ENCODE measurements at places on chromosomes 1 and 21.

DNA sequence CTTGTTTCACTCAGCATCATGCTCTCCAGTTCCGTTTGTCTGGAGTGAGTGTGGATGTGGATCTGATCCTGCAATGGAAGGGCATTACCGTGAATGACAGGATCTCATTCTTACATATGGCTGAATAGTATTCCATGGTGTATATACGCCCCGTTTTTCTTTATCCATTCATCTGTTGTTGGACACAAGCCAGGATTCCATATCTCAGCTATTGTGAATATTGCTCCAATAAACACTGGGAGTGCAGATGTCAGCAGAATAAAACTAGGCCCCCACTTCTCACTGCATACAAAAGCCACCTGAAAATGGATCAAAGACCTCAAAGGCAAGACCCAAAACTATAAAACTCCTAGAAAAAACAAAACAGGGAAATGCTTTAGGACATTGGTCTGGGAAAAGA, 120.3 kb upstream of the TMPRSS2 start:
- DNase-seq, result no peak

- DNase-seq, result no peak
These were observed 21.9 kb downstream of the GPR161 start for GRCh38 chr1:168114845-168115244.

DNA sequence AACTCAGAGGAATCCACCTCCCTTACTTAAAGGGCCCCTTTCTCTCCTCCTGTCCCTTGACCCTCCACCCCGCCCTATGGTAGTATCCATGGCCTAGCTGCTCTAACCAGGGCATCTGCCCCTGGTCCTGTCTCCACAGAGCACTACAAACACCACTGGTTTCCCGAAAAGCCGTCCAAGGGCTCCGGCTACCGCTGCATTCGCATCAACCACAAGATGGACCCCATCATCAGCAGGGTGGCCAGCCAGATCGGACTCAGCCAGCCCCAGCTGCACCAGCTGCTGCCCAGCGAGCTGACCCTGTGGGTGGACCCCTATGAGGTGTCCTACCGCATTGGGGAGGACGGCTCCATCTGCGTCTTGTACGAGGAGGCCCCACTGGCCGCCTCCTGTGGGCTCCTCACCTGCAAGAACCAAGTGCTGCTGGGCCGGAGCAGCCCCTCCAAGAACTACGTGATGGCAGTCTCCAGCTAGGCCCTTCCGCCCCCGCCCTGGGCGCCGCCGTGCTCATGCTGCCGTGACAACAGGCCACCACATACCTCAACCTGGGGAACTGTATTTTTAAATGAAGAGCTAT, 1.7 kb downstream of the BTG2 start:
- DNase-seq, result peak; percentile 46

GRCh38 chr1:185074307-185074706, 28.9 kb downstream of the RNF2 start:
- DNase-seq, result no peak

DNA sequence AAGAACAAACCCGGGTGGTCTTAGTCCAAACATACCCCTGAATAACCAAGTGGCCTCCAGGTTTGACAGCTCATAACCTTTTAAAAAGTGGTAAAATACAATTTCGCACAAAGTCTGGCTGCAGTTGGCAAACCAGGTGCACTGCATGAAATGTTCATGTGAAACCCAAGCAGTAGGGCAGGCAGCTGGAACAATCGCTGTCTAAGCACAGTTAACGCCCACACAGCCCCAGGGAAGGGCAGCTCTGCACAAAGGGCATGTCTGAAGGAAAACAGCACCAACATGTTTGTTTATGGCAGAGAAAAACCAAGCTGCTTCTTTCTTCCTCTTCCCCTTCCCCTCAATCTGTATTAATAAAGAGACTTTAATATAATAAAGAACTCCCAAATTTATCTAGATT, 49.5 kb downstream of the KIAA1614 start:
- DNase-seq, result no peak

GRCh38 chr1:161720956-161721737, at the start of gene FCRLB:
TSS of gene FCRLB (plus strand) at chr1:161721544. CDS start at chr1:161722673, 1,129 bp downstream.
- DNase-seq, result no peak

DNA sequence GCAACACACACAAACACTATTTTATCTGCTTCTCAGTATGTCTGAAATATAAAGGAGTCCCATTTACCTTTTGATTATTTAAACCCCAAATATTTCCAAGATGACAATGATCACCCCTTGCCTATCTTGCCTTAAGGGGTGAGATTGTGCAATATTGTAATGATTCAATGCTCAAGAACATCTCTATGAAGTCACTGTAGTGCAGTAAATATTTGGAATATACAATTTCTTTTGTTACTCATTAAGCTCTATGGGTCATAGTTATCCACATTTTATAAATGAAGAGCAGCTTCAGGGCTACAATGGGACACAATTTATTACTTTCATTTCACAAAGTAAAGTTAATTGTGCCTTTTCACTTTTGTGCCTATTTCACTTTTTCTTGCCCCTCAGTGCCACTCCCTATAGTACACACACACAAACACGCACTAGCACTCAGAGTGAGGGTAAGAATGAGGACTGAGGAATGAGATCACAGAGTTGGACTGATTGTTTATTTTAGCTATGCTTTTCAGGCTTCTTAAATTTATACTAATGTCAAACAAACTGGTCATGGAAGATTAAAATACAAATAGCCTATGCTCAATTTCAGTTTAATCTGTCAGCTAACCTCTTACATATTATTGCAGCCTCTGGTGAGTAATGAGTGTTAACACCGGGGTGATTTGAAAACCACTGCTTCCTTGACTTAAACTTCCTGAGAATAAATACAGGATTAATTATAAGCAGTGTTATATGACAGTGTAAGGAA, 521.0 kb upstream of the B3GALT2 start:
- DNase-seq, result no peak

DNA sequence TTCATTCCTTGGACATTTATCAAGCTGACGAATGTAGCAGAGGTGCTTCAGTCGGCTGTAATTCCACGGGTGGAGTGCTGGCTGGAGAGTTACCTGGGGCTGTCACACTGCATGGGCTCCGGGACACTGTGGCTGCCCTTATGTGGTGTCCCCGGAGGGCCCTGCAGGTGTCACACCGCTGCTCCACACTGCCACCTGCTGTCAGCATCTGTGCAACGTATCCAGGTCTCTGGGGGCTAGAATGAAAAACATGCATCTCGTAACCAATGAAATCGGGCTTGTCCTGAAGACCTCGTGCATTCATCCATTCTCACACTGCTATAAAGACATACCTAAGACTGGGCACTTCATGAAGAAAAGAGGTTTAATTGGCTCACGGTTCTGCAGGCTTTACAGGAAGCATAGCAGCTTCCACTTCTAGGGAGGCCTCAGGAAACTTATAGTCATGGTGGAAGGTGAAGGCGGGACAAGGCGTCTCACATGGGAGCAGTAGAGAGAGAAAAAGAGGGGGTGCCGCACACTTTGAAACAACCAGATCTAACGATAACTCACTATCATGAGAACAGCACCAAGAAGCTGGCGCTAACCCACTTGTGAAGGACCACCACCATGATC, 46.7 kb upstream of the PCBP3 start:
- DNase-seq, result peak; percentile 89

DNA sequence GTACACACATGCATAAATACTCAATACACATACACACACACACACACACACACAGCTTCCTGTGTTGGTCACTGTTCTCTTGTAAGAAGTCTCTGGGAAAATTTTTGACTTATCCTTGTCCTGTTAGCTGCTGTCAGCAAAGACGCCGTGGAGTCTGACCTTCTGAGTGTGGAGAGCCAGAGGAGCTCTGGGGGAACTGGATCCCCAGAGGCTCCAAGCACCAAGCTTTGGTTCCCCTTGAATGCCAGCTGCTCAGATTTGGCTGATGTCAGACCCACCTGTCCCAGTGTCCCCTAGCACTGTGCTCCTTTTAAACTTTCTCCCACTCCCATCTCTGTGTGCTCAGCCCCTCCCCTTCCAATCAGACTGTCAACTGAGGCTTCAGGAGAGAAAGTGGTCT, 319.1 kb downstream of the CAMTA1 start:
- DNase-seq, result no peak

DNA sequence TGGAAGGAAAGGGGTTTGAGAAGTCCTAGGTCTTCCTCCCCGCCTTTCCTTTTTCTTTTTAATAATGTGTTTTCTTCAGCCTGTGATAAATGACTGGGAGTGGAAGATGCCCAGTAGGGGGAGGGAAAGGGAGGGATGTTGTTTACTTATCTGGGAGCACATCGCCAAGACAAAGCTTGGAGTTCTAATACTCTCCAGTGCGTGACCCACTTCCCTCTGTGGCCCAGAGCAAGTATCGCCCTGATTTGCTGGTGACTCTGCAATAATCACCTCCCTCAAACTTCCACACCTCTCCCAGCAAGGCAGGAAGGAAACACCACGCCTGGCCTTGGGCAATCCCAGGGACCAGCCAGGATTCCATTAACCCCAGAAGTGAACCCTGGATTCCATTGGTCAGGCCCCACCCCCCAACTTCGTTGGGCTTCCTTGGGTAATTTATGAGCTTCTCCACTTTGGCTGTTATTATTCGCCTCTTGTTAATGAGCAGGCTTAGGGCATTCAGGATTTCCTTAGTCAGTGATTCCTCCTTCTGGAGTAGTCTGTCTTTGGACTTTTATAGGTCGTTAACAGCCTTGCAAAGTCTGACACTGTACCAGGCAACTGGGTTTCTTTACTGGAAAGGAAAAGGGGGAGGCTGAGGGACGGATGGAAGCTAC, 24.3 kb upstream of the GRHL3 start:
- no peak for DNase-seq

DNA sequence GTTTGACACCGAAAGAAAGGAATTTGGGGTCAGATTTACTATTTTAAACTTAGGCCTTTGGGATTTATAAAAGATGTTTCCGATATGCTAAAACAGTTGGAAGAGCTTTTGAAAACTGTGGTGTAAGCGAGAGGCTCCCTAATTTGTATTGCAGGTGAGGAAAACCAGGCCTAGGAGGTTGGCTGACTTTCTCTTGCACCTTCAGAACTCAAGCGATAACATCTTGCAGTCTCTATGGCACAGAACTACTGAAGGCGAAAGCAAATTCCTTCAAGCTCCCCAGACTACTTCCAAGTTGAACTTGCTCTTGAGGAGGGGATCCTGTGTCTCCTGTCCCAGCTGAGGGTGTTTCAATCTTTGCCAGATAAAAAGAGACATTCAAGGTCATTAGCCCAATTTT, 685.7 kb downstream of the ADGRL2 start:
- DNase-seq, result no peak

- DNase-seq, result no peak
These were observed 81.5 kb upstream of the EDEM3 start for GRCh38 chr1:184836141-184836540.

DNA sequence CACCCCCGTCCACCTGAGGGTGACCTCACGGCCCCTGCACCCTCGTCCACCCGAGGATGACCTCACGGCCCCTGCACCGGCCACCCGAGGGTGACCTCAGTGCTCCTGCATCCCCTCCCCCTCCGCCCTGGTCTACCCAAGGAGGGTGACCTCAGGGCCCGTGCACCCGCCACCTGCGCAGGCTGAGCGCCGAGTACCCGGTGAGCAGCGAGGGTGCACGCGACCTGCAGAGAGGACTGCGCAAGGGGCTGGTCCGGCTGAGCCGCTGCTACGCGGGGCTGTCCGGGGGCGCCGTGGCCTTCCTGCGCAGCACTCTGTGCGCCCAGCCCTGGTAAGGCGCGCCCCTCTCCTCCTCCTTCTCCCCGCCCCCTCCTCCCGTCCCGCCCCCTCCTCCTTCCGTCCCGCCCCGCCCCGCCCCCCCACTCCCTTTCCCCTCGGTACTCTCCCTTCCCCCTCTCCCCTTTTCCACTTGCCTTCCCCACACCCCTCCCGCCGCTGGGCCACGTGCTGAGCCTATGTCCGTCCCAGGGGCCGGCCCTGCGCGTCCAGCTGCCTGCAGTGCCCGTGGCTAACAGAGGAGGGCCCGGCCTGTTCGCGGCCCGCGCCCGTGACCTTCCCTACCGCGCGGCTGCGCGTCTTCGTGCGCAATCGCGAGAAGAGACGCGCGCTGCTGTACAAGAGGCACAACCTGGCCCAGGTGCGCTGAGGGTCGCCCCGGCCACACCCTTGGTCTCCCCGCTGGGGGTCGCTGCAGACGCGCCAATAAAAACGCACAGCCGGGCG, 28.4 kb downstream of the TRIM11 start:
- no peak for DNase-seq

DNA sequence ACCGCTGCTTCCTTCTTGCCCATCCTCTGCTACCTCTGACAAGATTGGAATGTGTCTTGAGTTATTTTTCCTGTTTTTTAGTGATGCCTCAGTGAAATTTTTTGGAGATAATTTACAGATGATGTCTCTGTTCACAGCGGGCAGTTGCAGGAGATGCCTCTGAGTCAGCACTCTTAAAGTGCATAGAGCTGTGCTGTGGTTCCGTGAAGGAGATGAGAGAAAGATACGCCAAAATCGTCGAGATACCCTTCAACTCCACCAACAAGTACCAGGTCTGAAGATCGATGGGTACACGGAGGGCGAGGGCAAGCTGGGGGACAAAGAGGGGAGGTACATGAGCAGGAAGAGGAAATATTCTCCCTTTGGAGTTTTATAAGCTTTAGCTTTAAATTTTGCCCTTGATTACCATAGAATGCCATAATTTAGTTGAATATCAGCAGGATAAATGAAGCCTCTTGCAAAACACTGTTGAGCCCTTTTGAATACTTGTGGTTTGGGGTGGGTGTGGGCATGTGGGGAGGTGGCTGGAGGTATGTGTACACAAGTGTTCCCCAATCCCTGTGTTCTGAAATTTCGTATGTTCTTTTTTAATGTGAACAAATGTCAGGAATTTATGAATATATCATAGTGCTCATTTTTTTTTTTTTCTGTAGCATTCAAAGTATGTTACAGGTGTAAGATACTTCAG, 19.8 kb downstream of the ATP1A1 start:
- DNase-seq, result no peak

GRCh38 chr1:152886085-152886484, 8.0 kb downstream of the SMCP start:
- DNase-seq, result no peak

DNA sequence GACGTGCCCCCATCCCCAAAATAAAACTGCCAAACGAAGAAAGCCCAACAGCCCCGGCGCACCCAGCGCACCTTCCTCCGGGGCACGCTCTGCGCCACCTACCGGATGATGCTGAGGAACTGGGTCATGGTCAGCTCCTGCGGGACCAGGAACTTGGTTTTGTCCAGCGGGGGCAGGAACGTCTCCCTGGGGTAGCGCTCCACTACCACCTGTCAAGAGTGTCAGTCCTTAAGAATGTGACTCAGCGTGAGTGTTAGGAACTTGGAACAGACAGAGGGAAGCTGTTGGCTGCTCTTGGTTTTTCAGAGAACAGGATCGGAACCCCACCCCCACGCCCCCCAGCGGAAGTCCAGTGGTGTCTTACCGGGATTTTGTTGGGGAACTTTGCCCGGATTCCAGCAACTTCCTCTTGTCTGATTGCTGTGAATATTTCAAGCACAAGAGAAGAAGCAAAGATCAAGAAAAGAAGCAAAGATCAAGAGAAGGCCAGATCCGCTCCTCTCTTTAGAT, 431 bp downstream of the MAP1LC3C start:
- DNase-seq, result peak; percentile 63

GRCh38 chr1:31745946-31746670, 18.0 kb downstream of the ADGRB2 start:
- no peak for DNase-seq

DNA sequence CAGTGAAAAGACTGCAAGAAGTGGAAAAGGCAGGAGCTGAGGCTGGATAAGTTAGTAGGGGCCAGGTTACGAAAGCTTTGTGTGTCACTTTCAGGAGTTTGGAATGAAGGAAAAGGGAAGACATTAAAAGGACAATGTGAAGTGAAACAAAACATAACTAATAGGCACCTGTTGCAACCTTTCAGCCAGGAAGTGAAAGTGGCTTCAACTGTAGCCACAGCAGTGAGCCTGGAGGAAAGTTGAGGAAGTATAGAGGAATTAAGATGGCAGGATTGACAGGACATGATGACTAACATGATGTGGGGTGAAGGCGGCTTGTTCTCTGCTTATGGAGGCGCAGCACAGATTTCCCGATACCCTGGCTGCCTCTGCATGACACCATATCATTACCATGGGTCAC, 68.9 kb downstream of the C4BPA start:
- DNase-seq, result no peak
